Kidney capillary endothelial cell (primary cell): ENCODE measurements at places on chromosomes 2 and 18.

DNA sequence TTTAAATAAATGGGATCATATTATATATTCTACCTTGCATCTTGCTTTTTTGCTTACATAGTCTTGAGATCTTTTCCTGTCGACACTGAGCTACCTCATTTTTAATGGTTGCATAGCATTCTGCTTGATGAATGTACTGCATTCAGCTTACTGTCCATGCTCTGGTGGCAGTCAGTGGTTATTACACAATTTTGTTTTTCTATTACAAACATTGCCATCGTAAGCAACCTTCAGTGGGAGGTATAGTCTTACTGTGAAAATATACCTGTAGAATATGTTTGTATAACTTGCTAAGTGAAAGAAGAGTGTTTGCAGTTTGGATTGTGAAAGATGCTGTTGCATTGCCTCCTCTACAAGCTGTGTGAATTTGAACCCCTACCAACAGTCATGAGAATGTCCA is 43.4 kb downstream of the UBXN4 start:
- no peak for DNase-seq

DNA sequence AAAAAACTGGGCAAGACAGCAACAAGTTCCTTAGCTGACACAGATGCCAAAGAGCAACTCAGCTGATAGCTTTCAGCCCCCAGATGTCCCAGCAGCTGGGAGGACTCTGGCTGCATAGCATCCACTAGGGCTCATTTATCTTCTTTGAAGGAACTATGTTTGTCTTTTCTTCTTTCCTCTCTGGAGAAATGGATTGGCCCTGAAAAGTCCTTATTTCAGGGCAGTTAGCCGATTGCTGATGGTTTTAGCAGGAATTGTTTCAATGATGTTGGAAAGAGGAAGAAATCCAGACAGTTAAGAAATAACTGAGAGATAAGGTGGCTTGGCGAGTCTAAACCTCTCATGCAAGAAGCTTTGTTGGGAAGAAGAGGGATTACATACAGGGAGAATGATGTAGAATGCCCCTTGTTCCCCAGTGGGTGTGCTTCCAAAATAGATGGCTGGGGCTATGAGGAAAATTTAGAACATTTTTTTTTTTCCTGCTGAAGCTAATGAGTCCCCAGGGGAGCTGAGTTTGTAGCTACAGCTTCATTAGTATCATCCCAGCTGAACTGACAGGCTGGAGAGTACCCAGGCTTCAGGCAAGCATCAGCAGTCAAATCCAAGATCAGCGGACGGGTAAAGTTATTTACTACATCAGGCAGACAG is 33.6 kb upstream of the SERPINE2 start:
- no peak for DNase-seq

DNA sequence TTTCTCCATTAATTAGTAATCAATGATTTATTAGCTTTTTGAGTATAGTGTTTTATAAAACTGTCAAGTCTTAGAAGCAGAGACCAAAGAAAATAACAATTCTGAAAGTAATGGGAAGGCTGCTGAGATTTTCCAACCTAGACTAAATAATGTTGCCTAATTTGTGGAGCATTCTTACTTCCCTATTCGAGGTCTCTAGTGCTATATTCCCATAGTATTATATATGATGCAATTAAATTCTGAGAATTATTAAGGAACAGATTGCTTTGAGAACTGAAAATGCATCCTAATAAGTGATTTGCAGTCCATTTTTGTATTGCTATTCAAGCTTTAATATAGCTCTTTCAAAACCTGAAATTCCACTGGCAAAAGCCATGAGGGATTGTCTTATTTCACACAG is 27.7 kb upstream of the DOCK10 start:
- no peak for DNase-seq

DNA sequence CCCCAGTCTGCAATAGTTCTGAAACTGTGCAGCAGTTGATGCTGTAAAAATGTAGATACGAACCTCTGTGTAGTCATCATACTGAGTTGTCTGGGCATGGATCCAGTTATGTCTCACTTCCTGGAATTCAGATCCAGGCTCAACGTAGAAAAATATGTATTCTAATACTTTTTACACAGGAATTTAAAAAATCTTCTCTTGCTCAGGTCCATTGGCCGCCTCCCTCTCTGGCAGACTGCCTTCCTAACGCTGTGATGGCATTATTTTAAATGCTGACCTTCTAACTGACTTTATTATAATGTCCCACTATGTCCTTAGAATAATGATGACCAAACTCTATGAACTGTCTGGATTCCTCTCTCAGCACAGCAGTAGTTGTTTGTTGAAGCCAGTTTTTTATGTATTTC is 119.6 kb downstream of the FEZ2 start:
- DNase-seq, result peak; percentile 90

DNA sequence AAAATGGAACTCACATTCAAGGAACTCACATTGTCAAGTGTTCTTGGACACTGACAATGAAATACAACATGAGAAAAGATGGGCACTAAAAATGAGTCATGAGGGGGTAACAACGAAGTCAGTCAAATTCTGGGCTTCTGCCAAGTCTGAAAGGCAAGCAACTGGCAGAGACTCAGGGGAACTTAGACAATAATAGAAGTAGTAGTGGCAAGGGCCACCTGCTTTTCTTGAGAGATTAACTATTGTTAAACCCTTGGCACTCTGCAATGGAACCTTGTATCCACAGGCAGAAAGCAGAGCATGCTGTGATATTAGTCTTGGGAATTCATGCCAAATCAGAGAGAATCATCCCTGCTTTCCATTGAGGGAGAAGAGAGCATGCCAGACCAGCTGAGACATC is 382.6 kb upstream of the CDH2 start:
- no peak for DNase-seq

DNA sequence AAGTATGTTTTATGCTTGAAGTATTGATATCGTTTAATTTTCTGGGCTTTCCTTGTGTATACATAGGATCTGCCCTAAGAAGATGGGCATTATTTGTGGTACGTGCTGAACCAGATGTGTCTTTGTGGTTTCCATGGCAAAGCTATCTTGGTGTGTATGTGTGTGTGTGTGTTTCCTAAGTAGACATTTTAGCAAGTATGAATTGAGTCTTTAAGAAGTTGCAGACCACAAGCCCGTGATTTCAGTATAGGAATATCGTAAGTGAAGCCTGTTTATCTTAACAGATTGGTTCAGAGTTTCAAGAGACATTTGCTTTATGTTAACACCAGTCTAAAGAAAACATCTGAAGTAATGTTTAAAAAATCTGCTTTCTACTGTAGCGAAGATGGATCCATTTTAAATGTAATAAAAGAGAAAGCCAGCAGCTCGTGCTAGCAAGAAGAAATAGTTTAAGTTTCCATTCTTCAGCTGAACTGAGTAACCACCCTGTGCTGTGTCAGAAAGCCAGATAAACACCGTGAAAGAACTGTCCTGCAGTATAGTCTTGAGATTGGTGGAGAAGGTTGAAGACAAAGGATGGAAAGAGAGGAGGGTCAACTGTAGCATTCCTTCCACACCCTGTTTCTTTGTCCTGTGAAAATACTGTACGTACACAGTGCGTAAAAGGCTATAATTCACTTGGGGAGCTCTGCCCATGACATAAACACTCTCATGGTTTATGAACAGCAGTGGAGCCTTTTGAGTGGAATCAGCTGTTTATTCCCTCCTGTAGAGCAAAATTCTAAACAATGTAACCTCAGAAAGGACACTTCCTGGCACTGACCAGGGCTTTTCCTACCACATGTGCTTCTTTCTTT is 91.9 kb upstream of the FOSL2 start:
- no peak for DNase-seq

DNA sequence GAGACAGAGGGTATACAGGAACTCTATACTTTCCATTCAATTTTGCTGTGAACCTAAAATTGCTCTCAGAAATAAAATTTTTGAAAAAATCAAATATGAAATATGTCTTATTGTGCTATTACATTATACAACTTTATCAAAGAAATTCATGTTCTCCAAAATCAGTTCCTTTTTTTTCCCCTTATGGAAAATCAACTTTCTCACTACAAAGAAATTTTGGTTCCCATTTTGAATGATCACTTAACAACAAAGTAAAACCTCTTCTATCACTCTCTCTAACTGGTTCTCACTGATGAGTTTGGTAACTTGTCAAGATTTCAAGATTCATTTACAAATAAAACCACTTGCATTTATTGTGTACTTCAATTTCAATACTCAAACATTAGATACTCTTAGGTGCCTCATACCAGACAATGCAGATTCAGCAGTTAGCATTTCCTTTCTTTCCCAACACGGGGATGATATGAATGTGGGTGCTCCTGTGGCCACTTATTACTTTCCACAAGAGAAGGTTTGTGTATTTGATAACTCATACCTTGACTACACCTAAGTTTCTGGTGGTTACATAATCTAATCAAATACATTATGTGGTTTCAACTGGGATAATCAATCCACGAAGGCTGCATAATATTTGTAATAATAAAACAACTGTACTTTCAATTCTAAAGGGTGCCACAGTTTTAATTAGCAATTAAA is 6.4 kb downstream of the PSME4 start:
- DNase-seq, result no peak

GRCh38 chr2:68292108-68292710 is 27.5 kb downstream of the CNRIP1 start:
- DNase-seq, result no peak

- DNase-seq, result no peak
These were observed 19.2 kb downstream of the RASGRP3 start for GRCh38 chr2:33495683-33496082.

DNA sequence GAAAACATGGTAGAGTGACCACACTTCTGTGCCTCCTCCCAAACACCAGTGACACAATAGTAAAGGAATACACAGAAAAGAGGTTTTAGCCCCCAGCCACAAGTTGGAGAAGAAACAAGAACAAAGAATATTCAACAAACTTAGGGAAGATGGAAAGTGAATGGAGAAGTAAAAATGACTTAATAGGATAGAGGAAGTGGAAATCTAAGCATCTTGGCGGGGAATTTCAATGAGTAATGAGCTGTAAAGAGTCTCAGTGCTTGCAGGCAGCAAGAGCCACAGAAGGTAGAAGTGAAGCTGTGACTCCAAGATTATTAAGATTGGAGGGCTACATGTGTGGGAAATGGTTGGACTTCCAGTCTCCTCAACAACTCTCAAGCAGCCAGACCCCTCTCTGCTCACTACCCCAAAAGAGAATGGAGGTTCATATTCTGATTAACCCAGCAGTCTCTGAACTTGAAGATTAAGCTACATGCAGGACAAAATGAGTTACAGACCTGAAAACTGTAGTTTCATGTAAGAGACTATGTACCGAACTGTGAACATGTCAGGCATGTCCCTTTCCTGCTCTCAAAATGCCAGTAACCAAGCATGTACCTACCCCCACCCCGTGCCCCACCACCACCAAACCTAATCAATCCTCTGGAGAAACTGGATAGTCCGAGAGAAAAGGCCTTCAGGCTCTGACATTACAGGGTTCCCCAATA is 16.9 kb upstream of the HNRNPLL start:
- no peak for DNase-seq

DNA sequence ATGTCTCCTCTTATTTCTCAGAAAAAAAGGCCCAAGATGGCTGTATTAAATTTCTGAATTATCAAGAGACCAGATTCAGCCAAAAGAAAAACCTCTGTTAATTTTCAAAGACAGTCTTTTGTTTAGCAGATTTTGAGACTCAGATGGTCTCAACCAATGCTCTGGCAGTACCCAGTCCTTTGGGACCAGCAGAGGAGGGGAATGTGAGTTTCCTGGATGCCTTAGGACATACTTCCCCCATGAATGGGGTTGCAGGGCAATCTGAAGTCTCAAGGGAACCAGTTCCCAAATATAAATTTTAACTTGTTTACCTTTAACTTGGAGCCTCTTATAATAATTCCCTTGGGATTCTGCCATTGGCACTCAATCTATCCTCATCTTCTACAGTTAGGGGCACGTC is 107.8 kb upstream of the ZNF521 start:
- DNase-seq, result no peak

GRCh38 chr2:80019571-80020460 is 284.7 kb downstream of the LRRTM1 start:
- no peak for DNase-seq

- no peak for DNase-seq
These were observed 24.3 kb downstream of the MRPS9 start for GRCh38 chr2:105062158-105062557.

DNA sequence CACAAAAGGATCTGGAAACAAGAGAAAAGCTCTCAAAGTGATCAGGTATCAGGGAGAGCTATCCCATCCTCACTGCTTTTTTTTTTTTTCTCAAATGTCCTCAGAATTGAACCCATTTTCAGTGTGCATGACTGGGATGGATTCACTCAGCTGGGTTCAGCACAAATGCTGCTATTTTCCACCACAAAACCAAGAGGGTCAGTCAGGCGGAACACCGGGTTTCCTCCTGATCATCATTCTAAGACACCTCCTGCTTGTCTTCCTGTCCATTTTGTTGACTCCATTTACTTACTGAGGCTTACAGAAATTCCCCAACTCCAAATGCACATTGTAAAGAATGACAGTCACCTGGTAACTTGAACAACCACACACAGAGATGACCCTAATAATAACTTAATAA is 39.9 kb downstream of the CYRIA start:
- DNase-seq, result no peak

GRCh38 chr18:6781142-6781714 is 51.7 kb downstream of the ARHGAP28 start:
- peak; percentile 53 for DNase-seq

DNA sequence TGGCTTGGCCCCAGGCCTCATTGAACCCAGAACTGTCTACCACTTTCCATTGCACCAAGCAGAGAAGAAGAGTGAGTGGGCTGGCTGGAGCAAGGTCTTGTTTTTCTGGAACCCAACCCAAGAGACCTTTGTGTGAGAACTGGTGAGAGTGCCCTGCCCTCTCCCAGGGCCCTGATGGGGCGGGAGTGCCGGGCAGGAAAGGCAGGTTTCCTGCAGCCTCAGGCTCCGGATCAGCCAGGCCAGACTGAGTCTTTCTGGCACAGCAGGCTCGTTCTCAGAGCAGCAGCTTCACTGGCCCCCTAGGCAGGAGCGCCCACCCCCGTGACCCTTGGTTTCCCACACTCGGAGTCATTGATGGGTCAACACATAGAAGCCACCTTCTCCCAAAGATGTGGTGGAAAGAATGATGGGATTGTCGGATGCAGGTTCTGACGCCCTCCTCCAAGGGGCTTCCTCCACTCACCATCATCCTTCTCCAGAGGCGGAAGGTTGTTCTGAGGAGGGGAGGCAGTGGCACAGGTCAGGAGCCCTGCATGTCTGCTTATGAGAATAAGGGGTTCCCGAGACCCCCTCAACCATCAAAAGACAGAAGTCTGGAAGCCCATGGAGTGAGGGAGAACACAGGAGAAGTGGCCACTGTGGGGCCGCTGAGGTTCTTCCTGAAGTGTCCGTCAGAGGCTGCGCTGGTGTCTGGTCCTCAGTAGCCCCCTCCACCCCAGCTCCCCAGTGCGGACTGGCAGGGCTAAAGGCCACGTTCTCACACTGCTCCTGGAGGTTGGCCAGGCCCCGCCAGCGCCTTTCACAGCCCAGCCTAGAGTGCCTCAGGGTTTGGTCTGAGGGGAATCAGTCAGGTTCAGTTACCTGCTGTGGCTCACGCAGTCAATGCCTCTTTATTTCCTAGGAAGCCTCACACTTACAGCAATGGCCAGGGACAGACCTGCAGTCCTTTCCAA is 62.8 kb upstream of the LAPTM4A start:
- DNase-seq, result no peak

- DNase-seq, result no peak
These were observed 310.0 kb upstream of the UBE2E3 start for GRCh38 chr2:180670302-180671003.

GRCh38 chr2:237258116-237258515 is 155.8 kb downstream of the COL6A3 start:
- no peak for DNase-seq
